ENCODE measurements at places on chromosomes 7 and 10.

DNA sequence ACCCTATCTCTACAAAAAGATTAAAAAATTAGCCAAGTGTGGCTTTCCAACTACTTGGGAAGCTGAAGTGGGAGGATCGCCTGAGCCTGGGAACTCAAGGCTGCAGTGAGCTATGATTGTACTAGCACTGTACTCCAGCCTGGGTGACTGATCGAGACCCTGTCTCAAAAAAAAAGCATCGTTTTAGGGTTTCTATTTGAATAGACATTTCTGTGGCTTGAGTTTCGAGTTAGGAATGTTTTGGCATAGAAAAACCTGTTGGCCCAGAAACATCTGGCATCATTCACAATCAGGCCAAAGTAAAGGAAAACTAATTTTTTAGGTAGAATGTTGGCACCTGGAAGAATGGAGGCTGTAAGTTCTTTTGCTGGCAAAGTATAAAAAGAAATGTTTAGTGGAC, 72.4 kb downstream of the AUTS2 start:
- DNase-seq, result no peak

- no peak for DNase-seq
Observed at GRCh38 chr10:96369890-96370583, 11.2 kb upstream of the OPALIN start.

- no peak for DNase-seq
Observed at GRCh38 chr10:125056161-125057132, 103.9 kb downstream of the CTBP2 start.

GRCh38 chr10:60611291-60611747, 167.0 kb upstream of the CDK1 start:
- no peak for DNase-seq

DNA sequence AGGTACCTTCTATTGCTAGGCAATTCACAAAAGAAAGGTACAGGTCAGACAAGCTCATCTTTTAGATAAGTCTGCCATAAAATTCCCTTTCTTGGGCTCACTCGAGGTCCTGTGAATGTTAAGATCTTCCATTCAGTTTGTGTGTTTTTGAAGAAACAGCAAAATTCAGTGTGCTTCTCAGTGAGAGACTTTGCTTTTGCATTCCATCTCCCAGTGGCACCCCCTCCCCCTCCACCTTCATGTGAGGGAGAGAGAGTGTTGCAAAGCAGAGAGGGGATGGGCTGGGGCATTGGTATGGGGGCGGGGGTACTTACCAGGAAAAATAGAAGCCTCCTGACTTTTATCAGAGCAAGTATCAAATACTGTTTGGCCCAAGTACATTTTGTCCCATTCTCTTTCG, 3.8 kb upstream of the TECTB start:
- no peak for DNase-seq

DNA sequence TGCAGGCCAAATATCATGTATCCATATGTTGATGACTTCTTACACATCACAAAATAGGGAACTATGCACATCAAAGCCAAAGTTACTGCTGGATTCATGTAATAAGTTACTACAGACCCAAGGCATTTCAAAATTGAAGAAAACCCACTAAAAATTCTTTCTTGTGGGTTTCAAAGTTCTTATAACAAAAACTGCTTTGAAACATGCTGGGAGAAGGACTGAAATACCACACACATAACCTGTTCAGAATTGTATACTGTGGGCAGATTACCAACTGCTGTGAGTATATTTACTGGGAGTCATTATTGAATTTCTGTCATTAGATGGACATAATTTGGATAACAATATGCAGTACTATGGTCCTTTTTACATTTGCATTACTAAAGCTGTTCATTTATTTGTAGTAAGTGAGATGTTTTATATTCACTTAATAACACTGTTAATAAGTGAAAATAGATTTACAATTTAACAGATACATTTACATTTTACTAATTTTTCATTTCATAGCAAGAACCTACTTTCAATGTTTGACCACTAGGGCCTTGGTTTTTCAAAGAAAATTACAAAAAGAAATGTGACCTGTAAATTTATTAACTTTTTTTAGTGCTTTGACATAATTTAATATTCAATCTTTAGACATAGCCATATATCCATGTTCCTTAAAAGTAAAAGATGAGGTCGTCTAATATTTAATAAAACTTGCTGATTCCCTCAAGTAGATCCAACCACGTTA, 132.6 kb downstream of the MAGI2 start:
- DNase-seq, result no peak

DNA sequence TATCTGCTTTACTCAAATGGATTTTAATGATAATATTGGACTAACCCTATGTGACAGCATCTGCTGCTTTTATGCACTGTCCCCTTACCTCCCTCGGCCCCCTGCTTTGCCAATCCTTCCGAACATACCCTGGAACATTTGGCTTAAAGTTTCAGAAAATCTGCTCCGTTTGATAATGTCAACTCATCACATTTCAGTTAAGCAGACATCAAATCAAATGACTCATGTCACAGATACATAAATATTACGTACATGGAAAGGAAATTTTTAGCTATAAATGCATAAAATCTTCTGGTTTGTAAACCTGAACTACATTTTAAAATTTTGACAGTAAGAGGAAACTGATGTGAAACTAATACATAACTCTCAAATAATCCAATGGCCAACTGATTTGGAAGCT, 98.2 kb downstream of the CNTNAP2 start:
- DNase-seq, result no peak

GRCh38 chr7:140081774-140082425, 19.1 kb upstream of the PARP12 start:
- no peak for DNase-seq

DNA sequence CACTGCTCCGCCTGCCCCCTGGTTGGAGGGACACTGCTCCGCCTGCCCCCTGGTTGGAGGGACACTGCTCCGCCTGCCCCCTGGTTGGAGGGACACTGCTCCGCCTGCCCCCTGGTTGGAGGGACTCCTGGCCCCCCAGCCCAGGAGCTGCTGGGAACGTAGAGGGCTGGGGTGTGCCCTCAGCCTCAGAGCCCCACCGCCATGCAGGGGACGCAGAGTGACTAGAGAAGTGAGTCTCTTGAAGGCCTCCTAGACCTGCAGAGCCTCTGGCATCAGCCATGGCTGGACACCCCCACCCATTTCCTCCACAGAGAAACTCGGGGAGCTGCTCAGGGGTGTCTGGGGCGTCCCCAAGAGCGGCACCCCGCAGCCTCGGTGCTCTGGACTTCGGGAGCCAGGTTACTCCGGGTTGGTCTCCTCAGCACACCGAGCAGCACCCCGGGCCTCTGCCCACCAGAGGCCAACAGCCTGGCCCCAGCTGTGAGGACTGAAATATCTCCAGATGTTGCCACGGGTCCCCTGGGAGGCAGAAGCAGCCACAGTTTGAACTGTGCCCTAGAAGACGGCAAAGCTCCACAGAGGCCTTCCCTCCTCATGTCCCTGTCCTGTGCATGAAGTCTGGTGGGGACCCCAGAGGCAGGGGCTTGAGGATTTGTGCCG, 191.9 kb downstream of the ELFN1 start:
- DNase-seq, result no peak

DNA sequence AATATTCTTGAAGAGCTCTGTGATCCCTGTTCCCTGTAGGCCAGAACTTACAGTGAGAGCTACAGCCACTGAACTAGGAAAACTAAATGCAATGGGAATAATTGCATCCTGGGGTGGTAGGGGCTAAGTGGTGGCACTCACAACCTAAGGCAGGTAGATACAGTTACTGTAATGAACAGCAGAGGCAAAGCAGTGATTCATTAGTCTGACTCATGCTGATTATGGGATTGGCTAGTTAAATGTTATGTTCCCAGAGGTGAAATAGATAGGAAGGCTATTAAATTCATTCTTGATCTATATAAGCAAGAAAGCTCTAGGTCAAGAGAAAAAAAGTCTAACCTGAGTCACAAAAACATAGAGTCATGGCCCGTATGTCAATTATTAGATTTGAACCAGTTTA, 173.1 kb upstream of the MALRD1 start:
- DNase-seq, result no peak

DNA sequence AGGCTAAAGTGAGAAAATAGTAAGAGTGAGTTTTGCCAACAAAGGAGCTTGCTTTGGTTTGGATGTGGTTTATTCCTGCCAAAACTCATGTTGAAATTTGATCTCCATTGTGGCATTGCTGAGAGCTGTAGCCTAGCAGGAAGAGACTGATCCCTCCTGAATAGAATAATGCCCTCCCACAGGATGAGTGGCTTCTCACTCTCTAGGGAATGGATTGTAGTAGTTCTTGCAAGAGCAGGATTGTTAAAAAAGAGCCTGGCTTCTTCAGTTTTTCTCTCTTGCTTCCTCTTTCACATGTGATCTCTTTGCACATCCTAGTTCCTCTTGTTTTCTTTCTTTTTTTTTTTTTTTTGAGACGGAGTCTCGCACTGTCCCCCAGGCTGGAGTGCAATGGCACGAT, 34.4 kb downstream of the ASAH2 start:
- no peak for DNase-seq

GRCh38 chr10:23585666-23586065, 146.8 kb downstream of the OTUD1 start:
- no peak for DNase-seq

DNA sequence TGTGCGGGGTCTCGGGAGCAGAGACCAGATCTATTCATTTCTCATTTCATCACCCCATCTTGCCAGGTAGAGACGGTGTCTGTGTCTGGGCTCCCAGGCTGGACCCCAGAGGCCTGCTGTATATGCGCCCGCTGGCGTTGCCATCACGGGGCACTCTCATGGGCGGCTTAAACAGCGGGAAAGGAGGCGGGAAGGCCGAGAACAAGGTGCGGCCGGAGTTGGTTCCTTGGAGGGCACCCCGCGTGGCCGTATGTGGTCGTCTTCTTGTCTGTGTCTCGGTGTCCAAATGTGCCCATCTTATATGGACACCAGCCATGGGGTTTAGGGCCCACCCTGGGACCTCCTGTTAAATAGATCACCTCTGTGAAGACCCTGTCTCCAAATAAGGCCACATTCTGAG, 2.1 kb upstream of the CFAP46 start:
- no peak for DNase-seq

DNA sequence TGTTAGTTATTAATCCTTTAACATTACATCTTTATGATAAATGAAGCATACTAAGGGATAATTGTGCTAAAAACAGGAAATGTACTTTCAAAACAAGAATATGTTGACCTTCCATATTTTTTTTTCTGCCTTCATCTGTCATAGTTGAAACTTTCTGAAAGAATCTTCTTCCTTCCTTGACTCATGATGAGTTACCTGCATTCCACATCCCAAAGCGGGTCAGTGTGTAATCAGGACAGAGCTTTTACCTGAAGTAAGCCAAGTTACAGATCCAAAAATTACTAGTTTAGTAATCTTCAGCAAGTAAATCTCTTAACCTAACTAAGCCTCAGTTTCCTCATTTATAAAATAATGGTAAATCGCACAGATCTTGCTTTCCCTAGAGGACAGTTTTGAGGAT, 13.4 kb upstream of the ARL4A start:
- DNase-seq, result no peak

DNA sequence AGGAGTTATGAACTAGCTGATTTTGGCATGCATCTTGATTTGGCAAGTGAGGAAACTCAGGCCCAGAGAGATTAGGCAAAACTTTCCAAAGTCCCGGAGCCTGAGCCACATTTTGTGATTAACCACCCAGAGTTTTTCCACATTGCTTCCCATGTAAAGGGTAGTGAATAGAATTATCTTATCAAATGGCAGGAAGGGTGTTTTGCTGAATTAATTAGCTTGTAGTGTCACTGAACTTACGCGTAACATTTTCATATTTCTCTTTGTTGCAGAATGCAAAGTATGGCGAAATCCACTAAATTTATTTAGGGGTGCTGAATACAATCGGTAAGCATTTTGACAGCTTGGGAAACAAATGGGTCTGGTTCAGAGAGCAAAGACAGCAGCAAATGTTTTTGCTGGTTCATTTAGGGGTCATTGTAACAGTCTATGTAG, 176.2 kb downstream of the ST7 start:
- DNase-seq, result no peak

DNA sequence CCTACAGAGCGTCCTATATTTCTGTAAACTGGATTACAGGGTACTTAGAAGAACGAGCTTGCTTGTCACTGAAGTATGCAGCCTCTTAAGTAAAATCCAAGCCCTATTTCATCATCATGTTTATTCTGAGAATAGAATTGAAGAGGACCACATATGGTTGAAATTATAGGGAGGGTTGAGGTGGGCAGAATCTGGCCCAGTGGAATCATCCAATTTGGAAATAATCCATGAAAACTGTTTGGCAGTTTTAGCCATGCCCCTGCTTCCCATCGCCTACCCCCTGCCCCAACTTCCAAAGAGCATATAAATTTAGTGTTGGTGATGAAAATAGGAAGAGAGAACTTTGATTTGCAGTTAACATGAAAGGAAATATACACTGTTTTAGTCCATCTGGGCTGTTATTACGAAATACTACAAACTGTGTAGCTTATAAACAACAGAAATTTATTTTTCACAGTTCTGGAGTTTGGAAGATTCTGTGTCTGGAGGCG, 150.4 kb downstream of the PRKG1 start:
- DNase-seq, result no peak

DNA sequence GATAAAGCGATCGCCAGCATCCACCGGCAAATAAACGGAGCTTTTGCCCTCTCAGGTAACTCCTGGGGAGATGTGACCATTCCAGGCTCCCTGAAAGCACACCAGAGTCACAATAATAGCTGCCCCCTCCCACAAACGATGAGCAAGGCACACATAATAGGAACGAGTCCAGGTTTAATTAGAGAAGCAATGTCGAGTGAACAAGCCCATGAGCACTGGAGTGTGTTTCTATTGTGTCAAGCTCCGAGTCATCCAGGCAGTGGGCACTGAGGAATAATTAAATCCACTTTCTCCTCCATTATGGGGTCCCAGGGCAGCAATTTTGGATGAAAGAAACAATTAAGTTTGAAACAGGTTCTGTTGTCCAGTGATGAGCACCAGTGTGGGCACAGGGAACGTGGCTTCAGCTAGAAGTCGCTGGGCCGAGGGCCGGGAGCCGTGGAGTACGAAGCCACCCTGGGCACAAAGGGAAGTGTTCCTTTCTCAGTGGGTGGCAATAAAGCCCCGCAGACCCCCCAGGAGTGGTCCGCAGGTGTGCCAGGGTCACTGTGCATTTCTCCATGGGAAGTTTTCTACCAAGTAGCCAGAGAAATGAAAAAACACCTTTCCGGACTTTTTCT, 12.0 kb downstream of the PNLIPRP2 start:
- no peak for DNase-seq

DNA sequence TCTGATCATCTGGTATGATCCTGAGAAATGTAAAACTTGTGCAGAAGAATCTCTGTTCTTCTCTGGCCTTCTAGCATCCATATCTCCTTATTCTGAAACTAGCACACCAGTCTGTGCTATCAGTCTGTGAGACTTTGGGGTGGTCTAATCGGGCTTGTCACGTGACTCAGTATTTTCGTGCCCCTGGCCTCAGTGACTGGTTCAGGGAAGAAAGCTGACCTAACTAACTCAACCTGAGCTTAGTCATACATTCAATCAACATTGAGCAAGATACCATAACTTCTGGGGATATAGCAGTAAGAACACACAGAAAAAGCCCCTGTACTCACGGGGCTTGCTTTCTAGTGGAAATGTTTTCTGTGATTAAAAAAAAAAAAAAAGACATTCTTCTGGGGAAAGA, 109.3 kb downstream of the DKK1 start:
- DNase-seq, result no peak

- no peak for DNase-seq
Observed at GRCh38 chr10:72255977-72256729, 17.6 kb upstream of the DDIT4 start.

- DNase-seq, result no peak
Observed at GRCh38 chr10:128025437-128025836, 100.8 kb downstream of the MKI67 start.

GRCh38 chr10:114100848-114101741, 57.4 kb downstream of the ADRB1 start:
- DNase-seq, result peak; percentile 42

- DNase-seq, result no peak
Observed at GRCh38 chr7:16657656-16658279, 11.8 kb downstream of the BZW2 start.
